AG04450 (cell line): ENCODE measurements at places on chromosomes 3 and 15. TPM values are rescaled to one million over a fixed set of nuclear protein-coding genes. Genes with fewer than 3 reads are reported as not detected.

DNA sequence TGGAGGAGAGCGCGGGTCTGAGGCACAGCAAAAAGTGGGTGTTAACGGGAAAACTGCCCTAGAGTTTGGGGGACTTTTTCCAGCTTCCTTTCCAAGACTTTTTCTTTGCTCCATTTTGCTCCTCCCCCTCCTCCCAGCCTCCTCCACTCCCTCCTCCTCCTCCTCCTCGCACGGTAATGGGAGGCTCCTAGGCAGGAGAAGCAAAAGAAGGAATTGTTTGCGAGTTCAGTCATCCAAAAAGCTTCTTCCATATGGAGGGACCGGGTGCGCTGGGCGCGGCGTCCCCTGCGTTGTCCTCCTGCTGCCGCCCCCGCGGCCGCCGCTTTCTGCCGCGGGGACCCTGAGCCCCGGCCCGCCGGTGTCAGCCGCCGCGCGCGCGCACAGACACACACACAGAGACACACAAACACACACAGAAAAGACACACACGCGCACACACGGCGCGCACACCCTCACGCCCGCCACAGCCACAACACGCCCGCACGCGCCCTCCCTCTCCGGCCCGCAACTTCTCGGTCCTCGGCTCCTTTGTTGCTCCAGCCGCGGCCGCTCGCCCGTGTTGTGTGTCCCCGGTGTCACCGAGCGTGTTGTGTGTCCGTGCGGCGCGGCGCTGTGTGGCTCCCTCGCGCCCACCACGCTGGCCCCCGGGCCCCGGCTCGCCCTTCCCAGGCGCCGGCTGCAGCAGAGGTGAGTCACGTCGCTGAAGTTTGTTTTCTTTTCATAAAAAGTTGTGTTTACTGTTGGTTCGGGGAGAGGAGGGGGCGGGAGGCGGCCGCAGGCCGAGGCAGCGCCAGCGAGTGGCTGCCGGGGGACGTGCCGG lies at the start of gene BOC:
BOC (plus strand) TSS at position 228 of the 820 bp plus-strand sequence. CDS start 38,246 bp downstream, outside the sequence.
- DNase-seq: no peak

DNA sequence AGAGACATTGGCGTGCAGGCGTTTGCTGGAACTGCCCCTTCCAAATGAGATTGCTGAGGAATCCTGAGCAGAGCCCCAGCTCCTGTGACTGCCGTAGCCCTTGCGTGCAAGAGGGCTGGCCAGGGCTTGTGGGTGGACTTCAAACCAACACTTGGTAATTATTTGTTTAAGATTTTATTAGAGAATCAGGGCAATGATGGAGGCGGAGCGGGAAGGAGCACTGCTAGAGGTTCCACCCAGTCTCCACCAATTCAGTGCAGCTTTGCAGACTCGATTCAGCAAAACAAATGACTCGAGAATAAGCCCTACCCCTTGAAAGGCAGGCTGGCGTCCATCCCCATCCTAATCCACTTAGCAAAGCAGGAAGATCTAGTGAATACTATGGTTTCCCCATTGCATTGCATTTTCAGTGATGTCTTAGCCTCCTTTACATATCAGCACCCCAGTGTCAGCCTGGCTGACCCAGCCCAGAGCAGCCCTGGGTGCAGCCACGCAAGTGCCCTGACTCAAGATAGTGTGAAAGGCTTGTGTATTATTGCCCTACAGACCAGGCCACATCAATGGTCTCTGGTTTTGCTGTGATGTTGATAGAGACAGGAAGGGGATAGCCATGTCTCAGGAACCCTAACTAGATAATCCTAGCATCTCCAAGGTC lies 26.0 kb downstream of the GLDN start:
- DNase-seq: no peak

DNA sequence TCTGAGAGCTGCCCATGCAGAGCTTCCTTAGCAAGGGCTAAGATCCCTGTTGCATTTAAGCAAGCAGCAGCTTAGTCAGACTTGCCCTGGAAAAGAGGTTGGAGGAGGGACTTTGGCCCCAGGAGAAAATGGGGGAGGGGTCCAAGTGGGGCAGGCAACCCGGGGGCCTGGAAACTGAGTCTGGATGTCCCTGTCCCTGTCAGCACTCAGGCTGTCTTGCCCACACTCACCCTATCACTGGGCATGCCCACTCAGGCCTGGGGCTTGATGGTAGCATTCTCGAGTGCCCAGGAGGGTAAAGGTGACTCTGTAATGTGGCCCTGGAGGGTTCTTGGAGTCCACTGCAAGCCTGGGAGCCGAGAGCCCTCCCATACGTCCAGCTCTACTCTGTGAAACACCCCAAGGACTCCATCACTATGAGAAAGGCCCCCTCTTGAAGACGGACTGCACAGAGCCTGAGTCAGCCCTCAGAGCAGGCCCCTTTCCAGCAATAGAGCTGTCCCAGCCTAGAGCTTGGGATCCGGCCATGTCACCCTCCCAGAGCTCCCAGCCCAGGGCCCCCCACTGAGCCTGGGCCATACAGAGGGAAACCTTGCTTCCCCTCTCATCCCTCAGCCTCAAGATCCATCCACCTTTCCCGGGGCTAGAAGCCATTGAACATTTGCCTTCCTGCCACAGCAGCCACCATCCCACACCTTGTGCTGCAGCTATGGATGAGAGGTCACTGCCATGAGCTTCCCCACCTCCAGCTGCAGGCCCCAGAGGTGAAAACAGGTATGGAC lies 13.4 kb downstream of the MYL3 start:
- no peak for DNase-seq

The OR5K2 gene
- polyA plus RNA-seq: not detected in 2 replicates

The ATP13A4 gene
- 0.04 and 0.16 TPM in 2 replicates for polyA plus RNA-seq

The NIPA2 gene
- polyA plus RNA-seq: 45.6 and 64.6 TPM in 2 replicates

The CLDN16 gene
- 0.04 and 0.25 TPM in 2 replicates for polyA plus RNA-seq

The LDHAL6B gene
- not detected in 2 replicates for polyA plus RNA-seq

The PLOD2 gene
- 63.7 and 88.9 TPM in 2 replicates for polyA plus RNA-seq

The GOLGA8Q gene
- 0.69 and 0.74 TPM in 2 replicates for polyA plus RNA-seq

The KCNMB2 gene
- not detected in 2 replicates for polyA plus RNA-seq

The ALG1L2 gene
- 0.29 TPM in 1 of 2 replicates, not detected in the other for polyA plus RNA-seq

The TRPM1 gene
- polyA plus RNA-seq: not detected in 2 replicates
